ENCODE measurements at places on chromosomes 3 and 15.

DNA sequence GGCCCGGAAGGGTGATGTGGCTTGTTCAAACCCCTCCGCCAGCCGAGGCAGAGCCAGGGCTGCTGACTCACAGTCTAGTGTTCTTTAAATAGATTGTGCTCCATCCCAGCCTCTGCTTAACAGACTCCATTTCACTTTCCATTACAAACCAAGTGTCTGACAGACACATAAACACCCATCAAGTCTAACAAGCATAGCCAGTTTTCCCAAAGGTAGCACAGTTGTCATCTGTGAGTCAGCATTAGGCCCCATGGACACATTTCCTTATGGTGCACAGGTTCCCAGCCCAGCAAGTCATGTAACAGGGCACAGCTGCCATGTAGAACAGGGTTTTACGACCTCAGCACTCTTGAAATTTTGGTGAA lies 109.9 kb upstream of the RAP2B start:
- H3K27ac ChIP-seq, result no peak overlapping the region
- H3K4me1 ChIP-seq, result peaks cover 2% of the 10 kb centered on the region
- no peak for DNase-seq
- H3K36me3 ChIP-seq, result no peaks in the 10 kb centered on the region

DNA sequence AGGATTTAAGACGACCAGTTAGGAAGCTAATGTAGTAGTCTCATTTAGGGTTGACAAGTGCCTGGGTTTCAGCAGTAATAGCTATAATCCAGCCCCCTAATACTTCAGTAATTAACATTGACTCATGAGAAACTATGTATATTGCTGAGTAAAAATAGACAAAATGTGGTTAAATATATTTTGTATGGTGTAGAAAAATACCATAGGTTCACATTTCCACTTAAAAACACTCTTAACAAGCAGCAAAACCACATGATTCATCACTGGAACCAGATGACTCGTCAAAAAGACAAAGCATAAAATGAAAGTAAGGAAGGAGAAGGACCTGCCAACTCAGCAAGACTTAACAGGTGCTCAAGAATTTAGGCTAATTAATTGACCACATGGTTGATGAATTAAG lies 288.9 kb downstream of the EFHB start:
- H3K36me3 ChIP-seq, result no peaks in the 10 kb centered on the region
- H3K27ac ChIP-seq, result no peak overlapping the region
- H3K27me3 ChIP-seq, result no peaks in the 10 kb centered on the region
- H3K4me1 ChIP-seq, result no peaks in the 10 kb centered on the region

DNA sequence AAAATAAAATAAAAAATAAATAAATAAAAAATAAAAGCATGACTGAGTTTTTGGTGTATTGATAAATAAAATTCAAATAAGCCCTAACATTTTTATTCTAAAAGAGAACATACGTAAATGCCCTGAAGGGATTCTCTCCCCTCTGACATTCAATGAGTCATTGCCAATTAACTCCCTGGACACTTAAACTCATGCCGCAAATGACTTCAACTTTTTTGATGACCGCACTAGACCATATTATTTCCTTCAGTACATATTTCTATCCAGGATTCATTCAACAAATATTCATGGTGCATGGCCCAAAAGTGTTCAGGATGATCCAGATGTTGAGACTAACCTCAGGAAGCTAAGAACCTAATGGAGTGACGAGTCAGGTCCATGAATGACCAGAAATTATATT lies 195.9 kb upstream of the LRRN1 start:
- DNase-seq, result no peak
- H3K27me3 ChIP-seq, result no peaks in the 10 kb centered on the region
- H3K4me1 ChIP-seq, result no peaks in the 10 kb centered on the region
- H3K27ac ChIP-seq, result no peak overlapping the region

DNA sequence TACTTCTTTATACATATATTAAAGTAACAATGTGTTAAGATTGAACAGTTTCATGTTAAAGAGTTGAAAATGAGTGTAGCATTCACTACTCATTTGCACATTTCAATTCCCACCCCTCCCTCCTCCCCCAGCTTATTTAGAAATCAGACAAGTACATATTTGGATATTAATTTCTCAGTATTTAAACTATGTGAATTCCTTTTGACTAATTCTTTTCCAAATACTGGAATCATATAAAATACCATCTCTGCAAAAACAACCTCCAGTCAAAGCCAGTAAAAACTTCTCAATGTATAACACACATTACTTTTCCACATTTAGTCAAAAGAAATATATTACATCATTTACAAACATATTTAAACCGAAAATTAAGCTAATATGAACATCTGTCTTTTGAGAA lies 25.5 kb upstream of the SHC4 start:
- peaks cover 13% of the 10 kb centered on the region for H3K36me3 ChIP-seq
- peaks cover 2% of the 10 kb centered on the region for H3K4me1 ChIP-seq
- DNase-seq, result no peak
- H3K27ac ChIP-seq, result no peak overlapping the region

DNA sequence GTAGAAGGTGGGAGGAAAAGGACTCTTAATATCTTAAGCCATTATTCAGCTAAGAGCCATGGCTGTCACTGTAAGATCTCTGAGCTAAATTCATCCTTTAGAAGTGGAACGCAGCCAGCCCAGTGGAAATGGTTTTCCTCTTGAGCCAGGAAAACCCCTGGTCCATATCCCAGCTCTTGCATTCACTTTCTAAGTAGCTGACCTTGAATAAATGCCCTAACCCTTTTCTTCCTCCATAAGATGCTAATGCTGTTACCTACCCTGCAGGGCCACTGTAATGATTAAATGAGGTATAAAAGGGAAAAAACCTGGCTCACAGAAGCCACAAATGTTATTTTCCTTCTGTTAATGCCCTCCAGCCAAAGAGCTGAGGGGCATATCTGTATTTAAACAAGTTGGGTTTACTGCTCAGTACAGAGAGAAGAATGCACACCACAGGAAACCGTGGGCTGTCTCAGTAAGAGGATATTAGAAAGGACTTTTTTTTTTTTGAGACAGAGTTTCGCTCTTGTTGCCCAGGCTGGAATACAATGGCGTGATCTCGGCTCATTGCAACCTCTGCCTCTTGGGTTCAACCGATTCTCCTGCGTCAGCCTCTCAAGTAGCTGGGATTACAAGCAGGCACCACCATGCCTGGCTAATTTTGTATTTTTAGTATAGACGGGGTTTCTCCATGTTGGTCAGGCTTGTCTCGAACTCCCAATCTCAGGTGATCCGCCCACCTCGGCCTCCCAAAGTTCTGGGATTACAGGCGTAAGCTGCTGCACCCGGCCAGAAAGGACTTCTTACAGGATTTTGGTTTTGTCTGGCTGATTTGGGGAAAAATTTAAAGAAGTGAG lies 6.8 kb downstream of the UBL7 start:
- H3K4me3 ChIP-seq, result peak overlapping the region; percentile 28
- no peak for DNase-seq
- peak overlapping the region; percentile 14 for H3K27ac ChIP-seq
- H3K36me3 ChIP-seq, result peaks cover 11% of the 10 kb centered on the region
- H3K27me3 ChIP-seq, result no peaks in the 10 kb centered on the region
- H3K4me1 ChIP-seq, result peaks cover 10% of the 10 kb centered on the region

DNA sequence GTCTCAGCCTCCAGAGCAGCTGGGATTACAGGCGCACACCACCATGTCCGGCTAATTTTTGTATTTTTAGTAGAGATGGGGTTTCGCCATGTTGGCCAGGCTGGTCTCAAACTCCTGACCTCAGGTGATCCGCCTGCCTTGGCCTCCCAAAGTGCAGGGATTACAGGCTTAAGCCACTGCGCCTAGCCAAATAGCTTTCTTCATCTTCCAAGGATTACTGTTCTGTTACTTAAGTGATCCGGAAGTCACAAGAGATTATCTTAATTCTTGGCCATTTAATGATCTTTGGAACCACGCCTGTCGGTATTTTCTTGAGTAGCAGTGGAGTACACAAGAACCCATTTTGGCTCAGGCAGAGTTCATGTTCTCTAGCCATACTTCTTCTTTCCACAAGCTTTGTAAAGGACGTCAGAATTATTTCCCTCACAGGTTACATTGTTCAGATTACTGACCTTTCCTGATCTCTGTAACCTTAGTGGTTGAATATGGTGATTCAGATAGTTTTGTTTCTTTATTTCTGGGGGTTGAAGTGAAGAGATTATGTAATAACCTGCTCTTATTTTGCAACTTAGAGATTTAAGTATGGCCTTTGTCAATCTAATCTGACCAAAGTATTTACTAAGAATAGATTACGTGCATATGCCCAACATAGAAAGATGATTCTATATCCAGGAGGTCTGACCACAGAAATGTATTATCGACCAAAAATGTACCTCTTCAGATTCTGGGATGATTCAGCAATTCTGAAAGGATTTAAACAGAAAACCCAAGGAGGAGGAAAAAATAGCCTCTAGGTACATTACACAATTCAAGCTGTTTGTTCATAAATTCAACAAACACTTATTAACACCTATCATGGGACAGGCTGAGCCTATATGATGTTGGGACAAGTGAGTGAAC lies 132.2 kb downstream of the GREM1 start:
- no peak for DNase-seq
- no peak overlapping the region for H3K27ac ChIP-seq
- H3K4me3 ChIP-seq, result no peak overlapping the region

DNA sequence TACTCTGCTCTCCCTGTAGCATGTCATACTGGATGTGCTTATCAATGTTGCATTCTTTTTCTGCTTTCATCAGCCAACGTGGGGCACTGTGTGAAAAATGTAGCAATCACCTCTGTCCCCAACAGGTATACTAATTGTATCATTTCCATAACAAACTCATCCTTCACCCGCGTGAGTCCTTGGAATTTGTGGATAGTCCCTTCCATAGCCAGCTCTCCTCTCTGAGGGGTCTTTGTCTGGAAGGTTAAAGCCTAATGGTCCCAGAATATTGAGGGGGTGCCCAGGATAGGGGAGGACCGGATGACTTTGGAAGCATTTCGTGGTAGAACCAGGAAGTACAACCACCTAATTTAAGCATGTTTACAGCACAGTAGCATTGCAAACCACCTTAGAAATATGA lies 124.6 kb downstream of the FOXB1 start:
- peaks cover 5% of the 10 kb centered on the region for H3K27me3 ChIP-seq
- peaks cover 20% of the 10 kb centered on the region for H3K4me1 ChIP-seq
- H3K4me3 ChIP-seq, result peak overlapping the region; percentile 88
- no peaks in the 10 kb centered on the region for H3K36me3 ChIP-seq
- DNase-seq, result no peak

DNA sequence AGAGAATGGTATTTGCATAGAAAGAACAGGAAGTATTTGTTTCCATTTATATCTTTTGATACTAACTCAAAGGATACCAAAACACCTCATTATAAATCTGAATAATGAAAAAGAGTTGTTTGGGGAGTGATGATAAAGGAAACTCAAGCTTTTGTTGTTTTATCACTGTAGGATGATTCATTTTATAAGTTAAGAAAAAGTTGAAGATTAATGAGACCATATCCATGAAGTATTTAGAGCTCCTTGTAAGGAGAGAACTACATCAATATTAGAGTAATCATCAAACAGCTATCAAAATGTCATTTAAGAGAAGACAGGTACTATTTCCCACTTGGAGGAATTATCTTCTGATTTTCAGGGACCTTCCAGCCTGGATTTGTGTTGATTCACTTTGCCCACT lies 92.5 kb downstream of the EPHB1 start:
- H3K27ac ChIP-seq, result no peak overlapping the region
- H3K36me3 ChIP-seq, result peaks cover 2% of the 10 kb centered on the region
- no peak overlapping the region for H3K4me3 ChIP-seq
- no peaks in the 10 kb centered on the region for H3K4me1 ChIP-seq
- DNase-seq, result no peak
- no peaks in the 10 kb centered on the region for H3K27me3 ChIP-seq

GRCh38 chr3:45683417-45684326 lies 5.5 kb upstream of the SACM1L start:
- H3K36me3 ChIP-seq, result no peaks in the 10 kb centered on the region
- H3K4me3 ChIP-seq, result no peak overlapping the region
- no peaks in the 10 kb centered on the region for H3K27me3 ChIP-seq
- H3K4me1 ChIP-seq, result peaks cover 9% of the 10 kb centered on the region
- H3K27ac ChIP-seq, result peak overlapping the region; percentile 91

DNA sequence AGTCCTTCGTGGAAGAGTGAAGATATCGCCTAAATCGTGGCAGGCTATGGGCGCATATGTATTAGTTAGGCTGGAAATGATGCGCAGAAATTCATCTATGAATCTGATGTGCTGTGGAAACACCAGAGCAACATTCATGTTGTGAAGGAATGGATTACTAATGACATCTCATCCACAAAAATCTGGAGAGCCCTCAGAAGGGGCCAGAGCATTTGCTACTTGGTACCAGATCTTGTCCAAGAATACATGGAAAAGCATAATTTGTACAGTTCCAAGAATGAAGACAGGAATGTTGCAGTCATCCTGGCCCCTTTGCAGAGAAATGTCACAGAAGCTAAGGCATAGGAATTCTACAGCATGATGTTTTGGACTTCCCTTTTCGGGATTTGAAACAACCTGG lies 38.4 kb upstream of the FOXB1 start:
- no peak overlapping the region for H3K4me3 ChIP-seq
- no peak for DNase-seq
- H3K27ac ChIP-seq, result no peak overlapping the region
- no peaks in the 10 kb centered on the region for H3K4me1 ChIP-seq
- H3K36me3 ChIP-seq, result peaks cover 2% of the 10 kb centered on the region

DNA sequence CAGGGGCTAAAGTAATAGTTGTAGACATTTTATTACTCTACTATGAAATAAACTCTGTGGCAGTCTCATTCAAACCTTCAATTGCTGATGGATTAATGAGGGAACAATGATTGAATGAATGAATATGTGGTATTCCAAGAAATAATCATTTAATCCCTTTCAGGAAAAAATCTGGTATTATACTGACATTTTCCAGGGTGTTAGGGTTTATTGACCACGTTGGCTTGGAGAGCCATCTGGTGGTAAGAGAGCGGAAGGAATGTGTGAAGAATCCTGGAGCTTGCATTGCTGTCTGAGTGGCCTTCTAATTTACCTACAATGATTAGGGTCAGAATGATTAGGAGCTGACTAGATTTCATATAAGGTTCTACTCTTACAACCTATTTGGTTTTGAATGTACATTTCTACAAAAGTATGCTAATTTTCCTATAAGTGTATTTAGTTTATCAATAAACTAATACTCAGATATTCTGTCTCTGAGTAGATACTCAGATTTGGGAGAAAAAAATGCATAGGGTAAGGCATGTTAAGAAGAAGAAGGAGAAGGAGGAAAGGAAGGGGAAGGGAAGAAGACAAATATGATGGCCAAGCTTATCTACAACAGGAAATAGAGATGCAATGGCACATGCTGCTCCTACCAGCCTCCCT lies 249.9 kb downstream of the ROBO1 start:
- H3K4me3 ChIP-seq, result no peak overlapping the region
- H3K27me3 ChIP-seq, result no peaks in the 10 kb centered on the region
- no peak overlapping the region for H3K27ac ChIP-seq
- no peaks in the 10 kb centered on the region for H3K36me3 ChIP-seq
- H3K4me1 ChIP-seq, result no peaks in the 10 kb centered on the region
- DNase-seq, result no peak

- no peaks in the 10 kb centered on the region for H3K36me3 ChIP-seq
- H3K27me3 ChIP-seq, result no peaks in the 10 kb centered on the region
- peaks cover 4% of the 10 kb centered on the region for H3K4me1 ChIP-seq
- no peak overlapping the region for H3K27ac ChIP-seq
- H3K4me3 ChIP-seq, result no peak overlapping the region
- no peak for DNase-seq
Observed at GRCh38 chr3:141469720-141470119, 17.1 kb upstream of the RASA2 start.

GRCh38 chr3:60185161-60185560 lies 1066.1 kb downstream of the FHIT start:
- DNase-seq, result no peak
- no peak overlapping the region for H3K4me3 ChIP-seq
- no peak overlapping the region for H3K27ac ChIP-seq
- no peaks in the 10 kb centered on the region for H3K4me1 ChIP-seq
- no peaks in the 10 kb centered on the region for H3K27me3 ChIP-seq

GRCh38 chr15:41256577-41257038 lies 25.5 kb downstream of the CHP1 start:
- no peak for DNase-seq
- H3K27me3 ChIP-seq, result no peaks in the 10 kb centered on the region
- H3K36me3 ChIP-seq, result peaks cover 5% of the 10 kb centered on the region
- H3K27ac ChIP-seq, result no peak overlapping the region
